NCI-H1436 treated with DMSO at 0.1 percent for 48 hours (cell line): ENCODE measurements at places on chromosomes 5 and 9.

- DNase-seq = no peak
Observed at GRCh38 chr9:136673088-136673974, 10.6 kb downstream of the EGFL7 start.

DNA sequence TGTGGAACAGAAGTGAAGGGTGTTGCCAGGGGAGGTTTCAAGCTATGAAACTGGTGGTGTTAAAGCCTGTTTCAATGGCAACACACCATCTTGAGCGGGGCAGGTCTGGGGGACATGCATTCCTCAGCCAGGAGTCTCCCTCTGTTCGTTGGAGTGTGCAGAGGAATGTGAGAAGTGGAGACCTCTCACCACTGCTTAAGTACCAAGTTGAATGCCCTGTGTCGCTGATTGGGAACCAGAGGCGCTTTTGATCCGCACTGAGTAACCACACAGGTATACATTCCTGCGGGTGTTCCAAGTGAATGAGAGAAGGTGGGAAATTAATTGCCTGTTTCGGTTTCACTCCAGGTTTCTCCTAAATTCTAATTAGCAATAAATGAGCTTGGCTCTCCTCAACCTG, 99.4 kb downstream of the LIX1 start:
- no peak for DNase-seq

GRCh38 chr9:108579757-108580439, 275.9 kb downstream of the ACTL7B start:
- DNase-seq = no peak

DNA sequence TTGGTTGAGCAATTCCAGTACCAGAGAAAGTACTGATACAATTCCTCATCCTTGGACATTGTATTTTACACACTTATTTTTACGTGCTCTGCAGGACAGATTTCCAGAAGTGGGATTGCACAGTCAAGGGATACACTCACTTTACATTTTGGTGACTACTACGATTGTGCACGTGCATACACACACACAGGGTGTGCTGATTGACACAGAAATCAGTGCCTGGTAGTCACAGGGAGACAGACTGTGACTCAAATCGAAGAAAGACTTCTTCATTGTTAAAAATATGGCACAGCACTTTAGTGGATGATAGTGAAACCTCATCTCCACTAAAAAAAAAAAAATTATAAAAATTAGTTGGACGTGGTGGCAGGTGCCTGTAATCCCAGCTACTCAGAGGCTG, 1.5 kb downstream of the GARIN3 start:
- no peak for DNase-seq

- DNase-seq = no peak
Observed at GRCh38 chr9:81787747-81788632, 98.6 kb upstream of the TLE1 start.

- no peak for DNase-seq
Observed at GRCh38 chr5:80963966-80964481, 3.9 kb downstream of the RASGRF2 start.
